ENCODE measurements at places on chromosomes 7 and 10.

DNA sequence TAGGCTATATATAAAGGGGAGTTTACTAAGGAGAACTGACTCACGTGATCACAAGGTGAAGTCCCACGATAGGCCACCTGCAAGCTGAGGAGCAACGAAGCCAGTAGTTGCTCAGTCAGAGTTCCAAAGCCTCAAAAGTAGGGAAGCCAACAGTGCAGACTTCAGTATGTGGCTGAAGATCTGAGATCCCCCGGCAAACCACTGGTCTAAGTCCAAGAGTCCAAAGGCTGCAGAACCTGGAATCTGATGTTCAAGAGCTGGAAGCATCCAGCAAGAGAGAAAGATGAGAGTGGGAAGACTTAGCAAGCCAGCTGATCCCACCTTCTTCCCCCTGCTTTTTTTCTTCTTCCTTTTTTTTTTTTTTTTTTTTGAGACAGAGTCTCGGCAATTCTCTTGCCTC, 27.0 kb upstream of the GSDME start:
- DNase-seq = no peak

GRCh38 chr7:47330561-47331178, 251.2 kb downstream of the TNS3 start:
- DNase-seq = no peak

DNA sequence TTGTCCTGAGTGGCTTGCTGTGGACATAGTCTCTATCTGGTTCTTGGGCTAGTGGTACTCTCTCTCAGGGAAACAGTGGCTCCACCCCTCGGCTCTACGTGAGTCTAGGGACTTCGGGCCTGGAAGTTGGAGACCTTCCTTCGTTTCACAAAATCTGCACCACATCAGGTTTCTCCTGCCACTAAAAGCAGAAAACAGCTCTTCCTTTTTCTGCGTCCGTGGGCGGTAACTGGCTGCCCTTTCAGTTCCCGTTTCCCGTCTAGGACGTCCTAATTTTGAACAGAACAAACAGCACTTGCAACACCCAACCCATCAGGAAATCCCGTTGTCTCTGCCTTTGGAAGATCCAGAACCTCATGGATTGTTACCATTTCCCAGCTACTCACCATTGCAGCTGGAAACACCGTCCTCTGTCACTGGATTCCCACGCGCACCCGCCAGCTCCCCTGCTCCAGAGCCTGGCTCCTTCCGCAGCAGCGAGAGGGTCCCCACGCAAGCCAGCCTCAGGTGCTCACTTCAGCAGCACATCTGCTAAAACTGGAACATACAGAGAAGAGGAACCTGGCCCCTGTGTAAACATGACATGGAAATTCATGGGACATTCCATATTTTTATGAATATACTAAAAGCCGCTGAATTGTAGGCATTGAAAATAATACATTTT, 311.4 kb upstream of the AKR1E2 start:
- no peak for DNase-seq

DNA sequence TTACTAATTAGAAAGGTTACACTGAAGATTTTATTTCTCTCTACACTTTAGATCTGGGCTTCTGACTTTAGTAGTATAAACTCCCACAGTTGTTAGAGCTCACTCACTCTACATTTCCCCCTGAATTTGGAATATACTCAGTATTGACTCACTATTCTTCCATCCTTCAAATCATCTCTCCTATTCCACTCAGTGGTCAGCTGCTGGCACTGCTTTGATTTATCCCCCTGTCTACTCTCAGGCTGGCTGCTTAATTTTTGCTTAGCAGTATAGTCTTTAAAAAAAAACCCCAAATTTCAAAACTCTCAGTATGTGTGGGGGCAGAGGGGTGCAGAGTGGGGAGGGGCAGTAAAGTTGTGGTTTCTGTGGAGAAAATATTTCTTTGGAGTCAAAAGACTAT, 68.9 kb downstream of the CDK6 start:
- no peak for DNase-seq

DNA sequence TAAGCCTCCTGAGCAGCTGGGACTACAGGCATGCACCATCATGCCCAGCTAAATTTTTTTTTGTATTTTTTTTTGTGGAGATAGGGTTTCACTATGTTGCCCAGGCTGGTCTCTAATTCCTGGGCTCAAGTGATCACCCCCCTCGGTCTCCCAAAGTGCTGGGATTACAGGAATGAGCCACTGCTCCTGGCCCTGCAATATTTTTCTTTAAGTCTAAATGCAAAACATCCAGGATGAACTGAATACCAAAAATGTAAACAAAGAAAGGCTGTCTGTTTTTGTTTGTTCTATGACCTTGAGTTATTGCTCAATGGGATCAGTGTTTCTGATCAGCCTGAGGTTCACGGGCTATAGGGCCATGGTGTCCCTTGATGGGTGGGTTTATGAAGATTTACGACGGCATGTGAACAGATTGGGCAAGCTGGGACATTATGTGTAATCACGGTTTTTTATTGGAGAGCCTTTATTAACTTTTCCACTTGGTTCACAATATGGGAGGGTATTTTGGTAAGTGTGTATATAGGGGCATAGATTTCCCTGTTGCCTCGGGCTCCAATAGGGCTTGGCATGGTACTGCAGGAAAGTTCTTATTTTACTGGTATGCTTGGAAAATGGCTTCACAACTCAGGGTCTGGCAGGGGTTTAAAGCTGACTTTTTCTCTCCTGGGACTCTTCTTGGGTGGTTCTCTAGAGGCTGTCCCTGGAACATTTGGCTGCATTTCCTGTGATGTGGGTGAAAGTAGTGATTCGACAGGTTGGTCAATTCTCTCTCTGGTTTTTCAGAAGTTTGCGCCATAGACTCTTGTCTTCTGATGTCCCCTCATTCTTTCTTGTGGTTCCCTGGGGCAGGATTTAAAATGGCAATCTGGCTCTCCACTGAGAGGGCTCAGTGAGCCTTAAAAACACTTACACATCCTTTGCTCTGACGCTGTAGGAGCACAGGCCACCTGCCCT, 41.6 kb downstream of the MRPS33 start:
- no peak for DNase-seq

DNA sequence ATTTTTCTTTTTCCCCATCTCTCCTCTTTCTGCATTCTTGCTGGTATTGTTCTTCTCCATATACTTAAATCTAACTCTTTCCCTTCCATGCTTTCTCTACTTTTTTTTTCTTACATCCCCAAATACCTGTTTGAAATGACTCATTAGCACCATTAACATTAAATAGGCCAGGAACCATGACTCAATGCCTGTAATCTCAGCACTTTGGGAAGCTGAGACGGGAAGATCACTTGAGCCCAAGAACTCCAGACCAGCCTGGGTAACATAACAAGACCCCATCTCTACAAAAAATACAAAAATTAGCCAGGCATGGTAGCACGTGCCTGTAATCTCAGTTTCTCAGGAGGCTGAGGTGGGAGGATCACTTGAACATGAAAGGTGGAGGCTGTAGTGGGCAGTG, 1026.8 kb downstream of the GATA3 start:
- peak; percentile 66 for DNase-seq

DNA sequence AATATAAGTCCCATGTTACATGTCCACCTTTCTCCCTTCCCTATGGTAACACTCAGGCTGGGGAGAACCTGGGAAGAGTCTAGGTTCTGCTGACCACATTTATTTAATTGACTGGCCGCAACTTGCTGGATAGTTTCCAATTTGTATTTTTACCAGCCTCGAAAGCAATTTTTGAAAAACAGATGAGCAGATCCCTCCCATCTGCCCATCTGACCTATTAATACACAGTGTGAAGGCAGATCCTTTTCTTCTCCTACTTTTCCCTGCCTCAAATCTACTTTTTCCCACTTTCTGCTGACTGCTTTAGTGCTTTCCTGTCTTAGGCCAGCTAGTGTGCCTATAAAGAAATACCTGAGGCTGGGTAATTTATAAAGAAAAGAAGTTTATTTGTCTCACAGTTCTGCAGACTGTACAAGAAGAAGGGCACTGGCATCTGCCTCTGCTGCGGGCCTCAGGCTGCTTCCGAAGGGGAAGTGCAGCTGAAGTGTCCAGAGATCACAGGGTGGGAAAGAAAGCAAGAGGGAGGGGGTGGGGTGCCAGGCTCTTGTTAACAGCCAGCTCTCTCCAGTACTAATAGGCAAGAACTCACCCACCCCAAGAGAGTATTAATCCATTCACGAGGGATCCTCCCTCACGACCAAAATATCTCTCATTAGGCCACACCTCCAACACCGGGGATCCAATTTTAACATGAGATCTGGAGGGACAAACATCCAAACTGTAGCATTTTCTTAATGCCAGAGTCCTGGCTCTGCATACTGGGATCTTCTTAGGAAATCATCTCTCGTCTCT, 336.0 kb upstream of the IGFBP3 start:
- no peak for DNase-seq

DNA sequence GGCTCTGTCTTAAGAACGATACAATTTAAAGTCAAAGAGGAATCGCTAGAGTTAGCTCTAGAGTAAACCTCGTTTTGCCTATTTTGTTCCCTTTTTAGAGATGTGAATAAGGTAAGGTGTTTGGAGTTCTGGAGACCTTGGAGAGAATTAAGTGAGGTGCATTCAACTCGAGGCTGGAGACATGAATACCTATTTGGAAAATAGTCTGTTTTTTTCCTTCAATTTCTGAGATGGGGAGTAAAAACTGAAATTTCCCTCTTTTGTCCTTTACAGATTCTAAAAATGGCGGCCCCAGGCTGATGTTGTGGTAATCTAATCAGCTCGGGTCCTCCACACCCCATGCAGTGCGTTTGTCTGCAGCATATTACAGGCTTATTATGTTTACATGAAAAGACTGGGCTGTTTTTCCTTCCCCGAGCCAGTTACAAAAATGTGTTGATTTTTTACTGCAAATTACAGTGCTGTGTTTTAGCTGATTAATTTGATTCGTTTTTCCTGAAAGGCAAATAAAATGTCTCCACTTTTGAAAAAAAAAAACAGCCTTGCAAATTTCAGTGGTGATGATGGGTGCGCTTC, 1.5 kb downstream of the KMT2E start:
- peak; percentile 17 for DNase-seq

- DNase-seq = peak; percentile 33
Observed at GRCh38 chr10:110138197-110138812, 69.1 kb upstream of the MXI1 start.

DNA sequence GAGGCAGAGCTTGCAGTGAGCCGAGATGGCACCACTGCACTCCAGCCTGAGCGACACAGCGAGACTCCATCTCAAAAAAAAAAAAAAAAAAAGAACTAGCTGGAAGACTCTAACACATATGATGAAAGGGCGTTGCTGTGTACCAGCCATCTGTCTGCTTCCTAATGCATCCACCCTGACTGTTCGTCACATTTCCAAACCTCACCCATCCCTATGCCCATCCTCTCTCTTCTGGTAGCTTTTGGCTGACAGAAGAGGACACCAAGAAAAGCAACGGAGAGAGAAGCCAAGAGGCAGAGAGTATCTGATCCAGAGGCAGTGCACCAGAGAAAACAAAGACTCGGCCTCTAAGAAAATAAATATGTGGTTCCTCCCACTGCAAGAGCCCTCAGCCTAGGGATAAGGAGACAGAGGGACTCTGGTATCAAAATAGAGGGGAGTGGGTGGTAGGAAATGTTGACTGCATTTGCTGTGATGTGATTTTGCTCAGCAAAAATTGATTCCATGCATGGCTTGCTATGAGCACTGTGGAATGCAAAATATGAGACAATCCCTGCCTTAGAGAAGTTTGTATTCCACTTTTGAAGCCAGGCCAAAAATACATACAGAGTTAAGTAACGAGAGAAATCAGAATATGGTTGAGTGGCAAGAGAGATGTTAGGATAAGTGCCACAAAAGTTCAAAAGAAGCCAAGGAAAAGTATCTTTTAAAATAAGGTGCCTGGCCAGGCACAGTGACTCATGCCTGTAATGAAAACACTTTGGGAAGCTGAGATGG, 100.8 kb upstream of the STK17A start:
- no peak for DNase-seq

DNA sequence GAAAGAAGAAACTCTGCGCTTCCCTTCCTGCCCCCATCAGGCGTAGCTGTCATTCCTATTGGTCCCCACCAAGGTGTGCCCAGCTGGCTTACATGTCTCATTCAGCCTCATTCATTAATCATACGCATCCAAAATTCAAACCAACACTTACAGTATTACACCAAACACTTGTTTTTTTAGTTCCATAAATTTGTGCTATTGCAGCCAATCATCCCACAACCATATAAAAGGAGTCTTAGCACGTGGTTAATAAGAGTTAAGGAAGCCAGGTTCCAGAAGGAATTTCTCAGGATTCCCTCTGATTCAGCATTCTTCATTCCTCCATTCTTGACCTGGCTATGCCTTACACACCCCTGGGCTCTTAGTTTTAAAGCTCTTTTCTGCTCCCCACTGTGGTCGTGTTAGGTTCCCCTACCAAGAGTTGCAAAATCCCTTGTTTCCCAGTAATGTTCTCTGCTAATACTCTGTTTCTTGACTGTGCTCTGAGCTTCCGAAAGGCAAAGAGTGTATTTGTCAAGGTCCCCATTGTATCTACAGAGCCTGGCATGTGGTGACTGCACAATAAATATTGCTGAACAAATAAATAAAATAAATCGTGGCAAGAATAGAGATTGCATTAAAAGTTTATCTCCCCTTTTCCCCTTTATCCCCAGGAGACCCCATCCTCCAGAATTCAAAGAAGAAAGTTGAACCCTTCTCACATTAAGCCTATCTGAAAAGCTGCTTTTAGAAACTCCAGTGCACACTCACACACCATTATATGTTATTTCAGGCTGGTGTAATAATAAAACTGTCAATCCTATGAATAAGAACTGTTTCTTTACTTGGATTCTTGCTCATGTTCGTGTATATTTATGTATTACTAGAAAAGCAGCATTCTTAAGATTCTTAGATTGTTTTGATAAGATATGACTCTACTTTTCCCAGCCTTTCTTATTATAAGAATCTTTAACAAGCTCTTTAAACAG, 514.4 kb downstream of the INHBA start:
- peak; percentile 94 for DNase-seq

GRCh38 chr10:71433768-71434744, 37.3 kb downstream of the CDH23 start:
- no peak for DNase-seq

Data from foreskin keratinocyte (primary cell).